ENCODE measurements at places on chromosomes 2 and 18.

- DNase-seq = no peak
Measured at GRCh38 chr2:70081221-70081620, 6.1 kb upstream of the PCBP1 start.

DNA sequence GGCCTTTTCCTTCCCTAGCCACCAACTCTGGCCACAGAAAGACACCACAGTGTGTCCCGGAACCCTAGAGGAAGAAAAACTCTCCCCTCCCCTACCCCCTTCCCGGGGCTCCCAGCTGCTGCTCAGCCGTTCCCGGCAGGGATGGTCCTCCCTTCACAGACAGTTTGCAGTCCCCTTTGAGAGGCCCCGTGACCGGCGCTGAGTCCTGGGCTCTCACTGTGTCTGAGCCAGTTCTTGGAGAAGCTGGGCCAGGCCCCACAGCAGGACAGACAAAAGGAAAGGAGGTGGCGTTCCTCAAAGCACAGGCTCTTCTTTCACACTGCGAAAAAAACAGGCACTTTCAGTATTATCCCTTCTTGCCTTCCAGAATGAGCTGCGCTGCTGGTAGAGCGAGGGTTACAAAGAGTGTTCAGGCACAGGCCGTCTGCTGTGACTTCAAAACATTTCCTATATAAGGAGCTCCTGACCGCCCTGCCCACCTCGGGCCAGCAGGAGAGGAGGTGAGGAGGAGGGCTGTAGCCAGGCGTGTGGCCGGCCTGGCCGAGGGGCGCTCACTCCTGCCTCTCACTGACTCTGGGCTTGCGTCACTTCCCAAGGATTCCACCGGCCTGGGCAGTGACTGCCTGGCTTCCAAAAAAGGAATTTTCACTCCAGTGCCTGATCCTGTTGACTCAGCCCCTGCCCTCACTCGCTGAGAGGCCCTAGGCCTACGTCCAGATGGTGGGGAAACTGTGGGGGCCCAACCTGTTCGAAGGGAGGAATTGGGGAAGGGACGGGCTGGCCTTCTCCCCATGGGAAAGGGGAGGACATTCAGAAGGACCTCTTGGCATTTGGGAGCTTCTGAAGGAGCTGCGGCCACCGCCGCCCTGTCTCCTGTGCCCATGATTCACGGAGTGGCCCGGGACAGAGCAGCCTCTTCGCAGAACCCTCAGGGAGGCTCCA, 24.9 kb downstream of the CIDEA start:
- DNase-seq = peak; percentile 98

DNA sequence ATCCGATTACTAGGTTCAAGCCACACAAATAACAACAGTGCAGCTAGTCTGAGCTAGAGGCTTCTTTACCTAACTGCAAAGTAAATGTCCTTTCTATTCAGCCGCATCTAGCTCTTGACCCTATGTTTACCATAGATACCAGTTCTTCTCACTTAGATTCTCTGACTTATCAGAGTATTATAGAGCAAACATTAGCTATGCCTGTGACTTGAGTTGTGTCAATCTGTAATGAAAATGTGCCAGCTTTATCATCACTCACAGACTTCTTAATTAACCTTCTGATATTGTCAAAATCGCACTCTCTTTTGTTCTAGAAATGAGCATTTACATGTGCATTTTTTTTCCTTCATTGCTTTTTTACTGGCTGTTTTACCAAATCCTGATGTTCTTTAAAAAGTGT, 79.9 kb downstream of the BCL11A start:
- DNase-seq = no peak

DNA sequence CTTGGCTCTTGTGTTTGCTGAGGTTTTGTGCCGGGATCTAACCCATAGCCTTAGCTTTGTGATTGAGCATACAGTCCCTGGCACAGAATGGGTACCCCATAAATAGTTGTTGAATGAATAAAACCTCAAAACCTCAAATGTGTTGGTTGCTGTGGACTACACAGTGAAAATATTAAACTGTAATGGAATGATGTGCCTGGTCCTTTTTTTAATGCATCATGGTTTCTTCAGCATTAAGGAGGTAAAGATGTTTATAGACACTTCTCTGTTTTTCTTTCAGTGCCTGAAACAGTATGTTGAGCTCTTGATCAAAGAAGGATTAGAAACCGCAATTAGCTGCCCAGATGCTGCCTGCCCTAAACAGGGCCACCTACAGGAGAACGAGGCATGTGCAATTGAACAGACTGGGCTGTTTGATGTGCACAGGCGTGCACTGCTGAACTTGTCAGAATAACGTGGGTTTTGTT, 97.0 kb downstream of the RNF144A start:
- DNase-seq = peak; percentile 54

GRCh38 chr2:113276761-113277425, 1.8 kb downstream of the PAX8 start:
- DNase-seq = no peak

GRCh38 chr2:204145791-204146190, 209.2 kb downstream of the ICOS start:
- DNase-seq = no peak

GRCh38 chr2:118292991-118293390, 204.7 kb downstream of the INSIG2 start:
- DNase-seq = peak; percentile 82

DNA sequence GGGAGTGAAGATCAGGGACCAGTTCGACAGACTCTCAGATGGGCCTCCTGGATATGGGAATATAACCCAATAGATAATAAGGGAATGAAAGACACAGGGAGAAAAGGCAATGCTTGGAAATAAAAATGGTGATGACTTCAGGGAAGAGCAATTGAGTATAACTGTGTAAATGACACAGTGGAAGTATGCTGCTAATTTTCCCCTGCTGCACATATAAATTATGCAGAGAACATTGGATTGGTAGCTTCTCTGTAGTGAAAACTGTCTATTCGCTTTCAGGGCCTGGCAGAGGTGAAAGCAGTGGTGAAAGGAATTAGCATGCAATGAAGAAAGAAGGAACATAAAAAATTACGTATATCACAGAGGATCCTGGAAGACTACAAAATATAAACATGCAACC, 398.2 kb upstream of the CDH2 start:
- no peak for DNase-seq

DNA sequence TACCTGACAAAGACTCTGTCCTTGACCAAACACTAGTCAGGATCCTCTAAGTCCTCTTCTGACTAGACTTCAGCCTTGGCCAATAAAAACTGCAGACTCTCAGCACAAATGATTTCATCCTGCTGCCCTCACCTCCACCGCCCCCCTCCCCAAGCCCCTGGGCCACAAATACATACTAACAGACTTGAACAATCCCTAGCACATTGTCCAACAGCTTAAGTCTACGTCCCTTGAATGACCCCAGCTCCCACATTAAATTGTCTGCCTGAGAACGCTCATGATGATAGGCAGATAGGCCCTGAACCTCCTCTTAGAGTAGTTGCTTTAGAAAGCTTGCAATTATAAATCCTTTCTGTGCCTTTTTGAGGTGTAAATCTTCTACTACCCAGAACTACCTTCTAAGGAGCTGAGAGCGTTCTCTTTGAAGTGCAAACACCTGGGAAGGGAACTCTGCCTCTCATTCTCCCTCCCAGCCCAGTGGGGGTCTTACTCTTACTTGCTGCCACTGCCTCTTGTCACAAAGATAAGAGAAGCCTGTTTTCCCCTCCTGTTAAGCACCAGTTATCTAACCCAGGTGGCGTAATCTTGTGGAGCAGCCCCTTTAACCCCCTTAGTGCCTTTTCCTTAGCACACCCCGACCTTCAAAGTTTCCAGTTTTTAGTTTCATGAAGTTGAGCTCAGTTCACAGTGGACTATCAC, 1225.6 kb downstream of the LRP1B start:
- no peak for DNase-seq

DNA sequence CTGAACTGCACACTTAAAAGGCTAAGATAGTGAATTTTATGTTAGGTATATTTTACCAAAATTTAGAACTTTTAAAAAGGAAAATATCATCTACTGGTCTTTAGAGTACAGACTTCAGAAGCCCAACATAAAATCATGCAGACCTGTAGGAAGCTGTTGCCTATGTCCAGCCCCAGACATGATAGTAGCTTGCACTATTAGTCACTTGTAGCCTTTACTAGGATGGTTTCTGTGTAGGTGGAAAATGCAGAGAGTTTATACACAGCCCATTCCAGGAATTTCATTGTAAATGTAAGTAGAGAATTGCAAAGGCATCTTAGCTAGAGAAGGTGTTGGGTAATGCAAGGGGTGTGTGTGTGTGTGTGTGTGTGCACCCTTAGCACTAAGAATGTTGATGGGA, 640.2 kb downstream of the RNF144A start:
- peak; percentile 24 for DNase-seq

DNA sequence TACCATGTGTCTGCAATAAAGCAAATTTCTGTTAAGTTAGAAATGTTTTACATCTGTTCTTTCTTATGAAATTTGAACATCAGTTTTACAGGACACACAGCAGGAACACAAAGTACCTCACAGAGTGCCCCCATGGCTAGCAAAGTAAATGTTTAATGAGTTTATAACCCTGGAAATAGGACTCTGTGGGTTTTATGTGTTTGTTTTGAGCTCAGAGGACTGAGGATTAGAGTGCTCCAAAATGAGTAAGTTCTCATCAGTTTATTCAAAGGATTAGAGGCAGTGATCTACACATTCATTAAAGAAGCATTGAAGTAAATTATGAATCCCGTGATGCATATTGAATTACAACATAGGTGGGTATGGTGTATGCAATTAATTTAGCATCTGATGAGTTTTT, 281.8 kb downstream of the GULP1 start:
- peak; percentile 41 for DNase-seq

DNA sequence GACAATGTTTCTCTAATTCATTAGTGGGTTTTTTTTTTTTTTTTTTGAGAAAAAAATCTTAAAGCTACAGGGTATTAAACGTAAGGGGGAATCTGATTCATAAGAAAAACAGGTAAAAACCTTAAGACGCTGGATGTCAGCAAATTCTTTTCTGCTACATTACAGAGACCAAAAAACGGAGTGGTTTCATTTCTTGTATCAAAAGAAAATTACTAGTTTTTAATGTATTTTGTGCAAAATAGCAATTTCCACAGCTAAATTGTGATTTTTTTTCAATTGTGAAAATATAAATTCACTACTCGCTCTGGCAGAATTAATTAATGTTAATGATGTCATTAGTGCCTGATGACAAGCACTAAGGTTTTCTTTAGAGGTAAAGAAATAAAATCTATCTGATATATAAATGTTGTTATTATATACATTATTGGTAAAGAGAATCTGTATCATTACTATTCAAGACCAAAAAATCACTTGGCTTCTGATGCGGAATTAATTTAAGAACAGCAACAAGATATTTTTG, 9.9 kb downstream of the OTX1 start:
- no peak for DNase-seq

- DNase-seq = no peak
Measured at GRCh38 chr18:24208270-24209035, 69.6 kb downstream of the CABYR start.
